ENCODE measurements at places on chromosomes 11 and 22.

DNA sequence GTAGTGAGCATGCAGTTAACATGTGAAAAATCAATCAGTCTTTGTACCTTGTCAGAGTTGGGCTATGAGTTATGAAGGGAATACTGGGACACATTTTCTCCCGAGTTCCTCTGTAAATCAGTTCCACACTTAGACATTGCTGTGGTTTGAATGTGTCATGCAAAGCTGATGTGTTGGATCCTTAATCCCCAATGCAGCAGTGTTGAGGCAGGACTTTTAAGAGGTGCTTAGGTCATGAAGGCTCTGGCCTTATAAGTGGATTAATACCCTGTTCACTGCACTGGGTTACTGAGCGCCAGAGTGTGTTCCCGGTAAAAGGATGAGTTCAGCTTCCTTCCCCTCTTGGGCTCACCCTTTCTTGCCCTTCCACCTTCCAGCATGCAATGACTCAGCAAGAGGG, 742.1 kb upstream of the TENM4 start:
- no peak for DNase-seq

GRCh38 chr11:2951231-2952110, 22.3 kb upstream of the PHLDA2 start:
- no peak for DNase-seq

DNA sequence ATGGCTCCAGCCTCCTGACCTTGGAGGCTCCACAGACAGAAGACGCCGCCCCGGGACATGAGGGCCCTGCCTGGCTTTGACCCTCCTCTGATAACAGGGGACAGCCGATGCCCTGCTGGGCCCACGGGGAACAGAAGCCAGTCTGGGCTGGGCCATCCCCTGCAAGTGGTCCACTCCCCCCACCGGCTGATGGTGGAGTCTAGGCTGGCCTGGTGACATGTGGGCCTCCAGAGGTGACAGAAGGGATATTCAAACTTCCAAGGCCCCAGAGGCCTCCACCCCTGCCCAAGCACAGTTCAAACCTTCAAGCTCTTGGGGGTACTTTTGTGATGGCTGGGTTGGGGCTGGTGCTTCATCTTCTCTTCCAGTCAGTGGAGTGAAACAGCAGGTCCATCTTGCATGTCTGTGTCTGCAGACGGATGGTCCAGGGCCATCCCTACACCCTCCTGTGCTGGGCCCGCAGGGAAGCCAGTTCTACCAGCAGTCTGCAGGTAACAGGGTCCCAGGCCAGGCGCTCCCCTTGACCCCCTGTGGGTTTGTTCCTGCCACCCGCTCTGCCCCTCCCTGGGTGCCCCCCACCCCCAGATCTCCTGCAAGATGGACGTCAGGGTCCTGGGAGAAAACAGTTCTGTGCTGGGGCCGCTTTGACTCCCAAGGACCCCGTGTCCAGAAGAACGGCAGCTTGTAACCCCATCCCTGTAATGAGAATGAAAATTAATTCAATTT, 929.9 kb downstream of the BRD1 start:
- no peak for DNase-seq

DNA sequence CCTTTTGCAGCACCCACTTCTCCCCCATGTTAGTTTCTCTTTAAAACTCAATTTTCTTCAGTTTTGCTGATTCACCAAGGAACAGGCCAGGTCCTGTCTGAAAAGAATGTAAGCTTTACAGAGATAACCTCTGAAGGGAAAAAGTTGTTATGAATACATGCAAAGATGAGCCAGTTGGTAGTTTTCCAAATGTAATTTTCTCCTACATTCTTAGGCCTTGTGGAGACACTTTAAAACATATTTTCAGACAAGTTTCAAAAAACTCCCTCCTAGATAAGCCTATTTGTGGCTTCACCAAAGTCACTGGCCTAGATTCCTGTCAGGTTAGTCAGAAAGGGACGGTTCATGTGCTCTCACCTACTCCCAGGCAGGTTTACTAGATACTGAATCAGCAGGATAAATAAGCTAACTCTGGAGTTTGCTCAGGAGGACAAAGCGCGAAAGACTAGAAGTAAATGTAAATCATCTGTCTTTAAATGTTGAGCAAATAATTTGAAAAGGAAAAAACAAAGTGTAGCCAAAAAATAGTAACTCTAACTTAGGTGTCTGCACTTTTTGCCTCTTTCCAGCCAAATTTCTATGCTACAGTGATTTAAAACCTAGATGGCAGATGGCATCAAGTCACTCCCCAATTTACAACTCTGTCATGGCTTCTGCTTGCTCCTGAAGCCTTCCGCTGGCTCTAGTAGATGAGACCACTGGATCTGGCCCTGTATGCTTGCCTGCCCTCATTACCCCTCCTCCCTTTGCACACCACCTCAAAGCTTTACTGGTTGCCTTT, 4.9 kb upstream of the ATP6V1E1 start:
- DNase-seq: no peak

Data from NCI-H146 (cell line).